AG04450 (cell line): ENCODE measurements at places on chromosomes 1 and 21. TPM values are rescaled to one million over a fixed set of nuclear protein-coding genes. Genes with fewer than 3 reads are reported as not detected.

Gene CCSAP
- 3.2 and 4.3 TPM in 2 replicates for polyA plus RNA-seq

Gene SLAMF1
- polyA plus RNA-seq, result not detected in 2 replicates

Gene NPHS2
- polyA plus RNA-seq, result not detected in 2 replicates

Gene KRTAP21-2
- not detected in 2 replicates for polyA plus RNA-seq

Gene ADAMTS4
- 0.52 and 0.72 TPM in 2 replicates for polyA plus RNA-seq

Gene TLCD4
- polyA plus RNA-seq, result 0.51 and 0.98 TPM in 2 replicates

Gene TAL1
- polyA plus RNA-seq, result not detected in 2 replicates

Gene ALX3
- polyA plus RNA-seq, result not detected in 2 replicates

Gene GNAT2
- 0.06 TPM in 1 of 2 replicates, not detected in the other for polyA plus RNA-seq

Gene TACSTD2
- polyA plus RNA-seq, result 0.07 TPM in 2 replicates

Gene EXTL1
- polyA plus RNA-seq, result 1.3 and 1.8 TPM in 2 replicates

Gene GPR89A
- 35.1 and 46.4 TPM in 2 replicates for polyA plus RNA-seq

Gene ZMYND12
- polyA plus RNA-seq, result 0.36 and 0.42 TPM in 2 replicates

Gene S100A14
- 0.09 TPM in 1 of 2 replicates, not detected in the other for polyA plus RNA-seq

Gene CLCA2
- polyA plus RNA-seq, result 0.60 and 0.65 TPM in 2 replicates

Gene FAM72B
- polyA plus RNA-seq, result 1.8 and 3.5 TPM in 2 replicates

Gene NDUFS2
- polyA plus RNA-seq, result 150 and 155 TPM in 2 replicates

Gene PPIE
- polyA plus RNA-seq, result 68.0 and 72.5 TPM in 2 replicates

Gene PAQR7
- polyA plus RNA-seq, result 10.7 and 11.9 TPM in 2 replicates

Gene IL6R
- polyA plus RNA-seq, result 5.9 and 6.1 TPM in 2 replicates

Gene AMY1C
- not detected in 2 replicates for polyA plus RNA-seq

Gene OR2L3
- polyA plus RNA-seq, result not detected in 2 replicates

Gene MMP23B
- 4.9 and 7.1 TPM in 2 replicates for polyA plus RNA-seq

Gene EFCAB14
- 54.3 and 69.9 TPM in 2 replicates for polyA plus RNA-seq

Gene GSTM5
- polyA plus RNA-seq, result 11.6 and 12.5 TPM in 2 replicates

Gene DRAXIN
- polyA plus RNA-seq, result 0.04 and 0.05 TPM in 2 replicates

Gene OR2L13
- polyA plus RNA-seq, result not detected in 2 replicates

Gene IL19
- 0.07 TPM in 1 of 2 replicates, not detected in the other for polyA plus RNA-seq

Gene CA6
- not detected in 2 replicates for polyA plus RNA-seq

Gene ARTN
- 0.21 TPM in 1 of 2 replicates, not detected in the other for polyA plus RNA-seq

Gene FAM78B
- polyA plus RNA-seq, result 0.05 TPM in 1 of 2 replicates, not detected in the other

Gene FCAMR
- polyA plus RNA-seq, result not detected in 2 replicates

Gene C1orf115
- polyA plus RNA-seq, result 0.05 and 0.06 TPM in 2 replicates

Gene EIF4G3
- 66.6 and 74.9 TPM in 2 replicates for polyA plus RNA-seq

Gene IL20
- polyA plus RNA-seq, result not detected in 2 replicates

Gene FAM163A
- not detected in 2 replicates for polyA plus RNA-seq

Gene TUT4
- 29.3 and 30.0 TPM in 2 replicates for polyA plus RNA-seq

Gene RNU1-3
- under 0.01 TPM in 1 of 2 replicates, not detected in the other for polyA plus RNA-seq

Gene MSH4
- 0.04 TPM in 2 replicates for polyA plus RNA-seq

Gene S100A3
- polyA plus RNA-seq, result 1.8 and 3.2 TPM in 2 replicates

Gene LDLRAD2
- 0.05 and 0.06 TPM in 2 replicates for polyA plus RNA-seq

Gene SLC16A4
- polyA plus RNA-seq, result 77.2 and 98.8 TPM in 2 replicates

Gene PGLYRP4
- not detected in 2 replicates for polyA plus RNA-seq

Gene TOMM40L
- polyA plus RNA-seq, result 9.3 and 9.9 TPM in 2 replicates

Gene CD1B
- not detected in 2 replicates for polyA plus RNA-seq

Gene IL22RA1
- not detected in 2 replicates for polyA plus RNA-seq

Gene KCNE2
- not detected in 2 replicates for polyA plus RNA-seq

Gene NLRP3
- polyA plus RNA-seq, result 0.06 and 0.09 TPM in 2 replicates

Gene S100A2
- polyA plus RNA-seq, result 3.9 and 5.2 TPM in 2 replicates

Gene CYP4Z1
- not detected in 2 replicates for polyA plus RNA-seq

Gene TBX19
- polyA plus RNA-seq, result 1.0 and 1.3 TPM in 2 replicates

Gene RER1
- 312 and 324 TPM in 2 replicates for polyA plus RNA-seq

Gene RUNX1
- 20.9 and 23.5 TPM in 2 replicates for polyA plus RNA-seq

Gene PLA2G5
- not detected in 2 replicates for polyA plus RNA-seq

Gene FAF1
- polyA plus RNA-seq, result 37.9 and 40.2 TPM in 2 replicates

Gene TFF3
- polyA plus RNA-seq, result not detected in 2 replicates

Gene KRTAP10-6
- not detected in 2 replicates for polyA plus RNA-seq

Gene TSHB
- polyA plus RNA-seq, result not detected in 2 replicates
